ENCODE measurements at places on chromosomes 4 and X. TPM values are rescaled to one million over a fixed set of nuclear protein-coding genes. Genes with fewer than 3 reads are reported as not detected.

The SRPK3 gene
- total RNA-seq, result 0.56 TPM

The AMBN gene
- total RNA-seq, result not detected

The F9 gene
- not detected for total RNA-seq

The FMR1NB gene
- total RNA-seq, result not detected

The KLHL2 gene
- total RNA-seq, result 24.4 TPM

The GIMD1 gene
- not detected for total RNA-seq
